Activated CD8-positive, alpha-beta T cell treated with anti-CD3 and anti-CD28 coated beads, Interleukin-2, amount 10 ng/mL, durations not matched to agents 7 days and 5 days (primary cell): ENCODE measurements at places on chromosomes 4 and X. TPM values are rescaled to one million over a fixed set of nuclear protein-coding genes. Genes with fewer than 3 reads are reported as not detected.

- no peak for DNase-seq
These were observed 98.0 kb upstream of the TBC1D9 start for GRCh38 chr4:140854168-140854567.

- no peak for DNase-seq
These were observed at the start of gene MGARP for GRCh38 chr4:139279760-139280620. Gene MGARP (minus strand): TSS chr4:139280225. CDS start chr4:139280158, 67 bp downstream.

The USP26 gene
- not detected for total RNA-seq

The SLC49A3 gene
- total RNA-seq = 0.37 TPM

DNA sequence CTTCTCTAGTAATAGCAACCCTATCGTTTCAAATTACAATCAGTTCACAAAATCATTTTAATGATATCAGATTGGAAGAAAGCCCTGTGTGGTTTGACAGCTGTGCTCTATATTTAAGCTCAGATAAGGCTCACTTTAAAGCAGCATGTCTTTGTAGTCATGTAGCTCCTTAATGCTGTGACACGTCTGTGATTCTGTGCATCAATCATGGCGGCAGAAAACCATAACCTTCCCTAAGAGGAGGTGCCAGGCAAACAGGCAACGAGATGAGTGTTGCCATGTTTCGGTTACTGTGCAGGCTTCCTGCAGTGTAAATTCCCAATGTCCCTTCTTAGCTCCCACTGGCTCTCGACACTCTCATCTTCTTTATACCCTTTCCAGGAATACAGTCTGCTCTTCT is 212.7 kb downstream of the GRID2 start:
- no peak for DNase-seq
